ENCODE measurements at places on chromosomes 1 and 21. TPM values are rescaled to one million over a fixed set of nuclear protein-coding genes. Genes with fewer than 3 reads are reported as not detected.

Gene RXRG
- not detected for total RNA-seq

- no peak for DNase-seq
These were observed 33.9 kb upstream of the PDC start for GRCh38 chr1:186494832-186495271.

DNA sequence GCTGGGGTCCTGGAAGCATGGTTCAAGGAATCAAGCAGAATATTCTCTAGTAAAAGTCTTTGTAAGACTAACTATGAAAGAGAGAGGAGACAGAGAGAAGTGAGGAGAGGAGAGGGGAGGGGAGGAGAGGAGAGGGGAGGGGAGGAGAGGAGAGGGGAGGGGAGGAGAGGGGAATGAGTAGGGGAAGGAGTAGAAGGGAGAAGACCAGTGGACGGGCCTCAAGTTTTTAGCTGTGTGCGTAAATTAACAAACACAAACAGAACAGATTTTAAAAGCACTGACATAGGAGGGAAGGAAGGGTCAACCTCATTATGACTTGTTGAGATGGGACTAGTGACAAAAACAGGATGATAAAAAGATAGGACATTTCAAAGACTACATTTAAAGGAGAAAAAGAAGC, 62.8 kb downstream of the ST3GAL3 start:
- DNase-seq = no peak

DNA sequence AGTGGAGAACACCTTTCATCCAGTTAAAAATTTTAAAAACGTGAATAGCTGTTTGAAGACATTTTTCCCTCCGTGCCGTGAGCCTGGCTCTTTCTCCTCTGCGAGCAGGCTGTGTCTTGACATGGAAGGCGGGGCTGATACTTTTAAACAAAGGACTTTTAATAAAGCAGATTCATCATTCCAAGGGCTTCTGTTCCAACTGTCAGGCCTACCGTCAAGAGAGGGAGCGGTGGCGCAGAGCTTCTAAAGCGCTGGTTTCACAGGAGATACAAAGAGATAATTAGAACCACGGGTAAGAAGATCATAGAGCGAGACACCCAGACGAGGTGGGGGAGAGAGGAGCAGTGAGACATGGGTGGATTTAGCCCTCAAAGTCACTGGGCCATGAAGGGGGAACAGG, 247.4 kb upstream of the C1orf174 start:
- DNase-seq = no peak

GRCh38 chr1:151583796-151584195, 28.1 kb upstream of the SNX27 start:
- DNase-seq = no peak

DNA sequence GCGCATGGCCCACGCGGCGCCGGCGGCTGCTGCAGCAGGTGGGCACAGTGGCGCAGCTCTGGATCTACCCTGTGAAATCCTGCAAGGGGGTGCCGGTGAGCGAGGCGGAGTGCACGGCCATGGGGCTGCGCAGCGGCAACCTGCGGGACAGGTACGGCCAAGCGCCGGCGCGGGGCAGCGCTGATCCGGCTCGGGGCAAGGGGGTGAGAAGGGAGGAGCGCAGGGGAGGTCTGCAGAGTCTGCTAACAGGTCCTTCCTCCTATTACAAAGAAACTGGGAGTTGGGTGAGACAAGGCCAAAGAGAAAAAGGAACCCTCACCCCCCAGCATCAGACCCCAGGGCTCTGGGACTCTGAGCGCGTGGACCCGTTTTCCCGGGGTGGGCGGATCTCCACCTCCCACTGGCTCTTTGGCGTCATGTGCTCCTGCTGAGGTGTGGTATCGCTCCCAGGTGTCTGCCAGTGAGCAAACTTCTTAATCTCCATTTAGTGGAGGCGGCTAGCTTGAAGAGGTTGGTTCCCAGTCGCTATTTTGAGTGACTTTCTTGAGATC, 431 bp downstream of the MTARC1 start:
- no peak for DNase-seq

Gene TFF2
- total RNA-seq = not detected

Gene WLS
- total RNA-seq = not detected

DNA sequence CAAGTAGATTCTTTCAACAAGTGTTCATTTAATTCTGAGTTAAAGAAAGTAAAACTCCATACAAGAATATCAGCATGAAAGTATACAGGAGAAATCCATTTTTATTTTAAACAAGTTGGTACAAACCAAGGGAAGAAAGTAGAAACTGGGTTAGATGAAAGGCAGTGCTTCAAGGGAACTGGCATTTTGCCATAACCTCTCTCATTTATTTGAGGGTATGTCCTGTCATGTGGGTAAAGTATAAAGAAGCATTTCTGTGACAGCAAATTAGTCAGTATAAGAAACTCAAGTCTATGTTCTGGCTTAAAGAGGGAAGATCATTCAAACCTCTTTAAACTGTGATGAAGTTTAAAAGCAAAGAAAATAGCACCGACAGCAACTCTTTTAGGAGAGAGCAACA, 32.0 kb downstream of the OLFM3 start:
- no peak for DNase-seq

GRCh38 chr1:223087291-223088255, 55.5 kb downstream of the TLR5 start:
- no peak for DNase-seq

Gene ZFP69B
- total RNA-seq = 3.6 TPM

DNA sequence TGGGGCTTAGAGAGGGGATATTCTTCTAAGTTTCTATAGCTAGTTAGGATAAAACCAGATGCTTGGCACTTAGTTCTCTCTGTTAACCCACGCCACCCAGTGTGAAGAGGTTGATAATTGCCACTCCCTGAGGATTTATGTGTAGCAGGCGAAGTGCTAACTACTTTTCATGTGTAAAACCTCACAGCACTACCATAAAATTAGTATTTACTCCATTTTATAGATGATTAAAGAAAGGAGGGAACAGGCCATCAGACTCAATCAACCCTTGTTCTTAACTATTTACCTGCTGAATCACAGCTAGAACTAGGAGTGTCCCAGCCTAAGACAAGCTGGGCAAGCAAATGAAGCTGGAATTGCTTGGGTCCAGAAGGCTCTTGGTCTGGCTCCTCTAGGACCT, 8.9 kb downstream of the LIN28A start:
- no peak for DNase-seq

Gene MROH9
- not detected for total RNA-seq

Gene GSTM1
- 31.5 TPM for total RNA-seq

DNA sequence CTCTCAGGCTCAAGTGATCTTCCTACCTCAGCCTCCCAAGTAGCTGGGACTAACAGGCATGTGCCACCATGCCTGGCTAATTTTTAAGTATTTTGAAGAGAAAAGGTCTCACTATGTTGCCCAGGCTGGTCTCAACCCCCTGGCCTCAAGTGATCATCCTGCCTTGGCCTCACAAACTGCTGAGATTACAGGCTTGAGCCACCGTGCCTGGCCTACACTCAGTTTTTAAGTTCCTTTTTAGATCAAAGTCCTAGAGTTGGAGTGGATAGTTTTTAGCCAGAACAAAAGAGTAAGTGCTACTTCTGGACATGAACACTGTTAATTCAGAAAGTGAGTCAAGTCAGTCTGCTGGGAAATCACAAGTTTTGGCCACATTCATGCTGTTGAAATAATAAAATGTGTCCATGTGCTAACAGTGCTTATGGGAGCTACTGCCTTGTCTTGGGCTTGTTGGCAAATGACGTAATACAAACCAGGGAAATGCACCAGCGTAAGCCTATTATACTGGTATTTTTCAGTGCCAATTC, 84.2 kb downstream of the NDUFS5 start:
- no peak for DNase-seq

Gene SGIP1
- not detected for total RNA-seq

DNA sequence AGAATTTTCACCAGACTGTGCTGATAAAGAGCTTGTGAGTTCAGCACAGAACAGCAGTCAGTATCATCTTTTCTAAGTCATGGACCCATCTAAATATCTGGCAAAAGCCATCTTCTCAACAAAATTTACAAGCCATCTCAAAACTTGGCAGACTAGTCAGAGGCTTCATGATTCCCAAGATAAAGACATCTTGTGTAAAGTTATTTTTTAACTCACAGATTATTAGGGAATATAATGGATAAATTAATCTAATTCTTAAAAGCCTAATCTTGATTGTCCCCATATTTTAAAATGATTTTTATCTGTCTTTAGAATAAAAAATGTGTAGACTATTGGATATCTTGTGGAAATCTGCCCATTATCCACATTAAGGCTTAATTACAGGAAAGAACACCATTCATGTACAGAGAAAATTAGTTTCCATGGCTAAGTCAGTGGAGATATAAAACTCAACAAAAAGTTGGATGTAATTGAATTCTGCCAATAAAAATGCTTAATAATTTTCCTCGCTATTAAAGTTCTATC, 159.8 kb downstream of the ZP4 start:
- DNase-seq = no peak

- peak; percentile 34 for DNase-seq
These were observed 19.2 kb downstream of the CRCT1 start for GRCh38 chr1:152533327-152533938.

DNA sequence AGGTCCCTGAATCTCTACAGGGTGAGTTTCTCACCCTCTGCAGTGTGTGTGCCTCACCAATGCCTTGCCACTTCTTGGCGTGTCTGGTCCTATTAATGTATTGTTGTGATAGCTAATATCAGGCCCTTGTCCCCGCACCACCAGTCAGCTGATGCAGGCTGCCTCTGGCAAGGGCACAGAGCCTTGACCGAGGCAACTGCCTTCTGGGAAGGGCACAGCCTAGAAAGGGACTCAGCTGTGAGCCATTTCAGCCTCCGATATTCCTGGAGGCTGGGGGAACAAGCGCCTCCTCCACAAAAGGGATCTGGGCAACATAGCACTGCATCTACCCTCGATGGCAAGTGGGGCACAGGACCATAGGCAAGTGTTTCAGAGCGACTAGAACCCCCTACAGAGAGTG, 27.0 kb downstream of the IL10RB start:
- no peak for DNase-seq

DNA sequence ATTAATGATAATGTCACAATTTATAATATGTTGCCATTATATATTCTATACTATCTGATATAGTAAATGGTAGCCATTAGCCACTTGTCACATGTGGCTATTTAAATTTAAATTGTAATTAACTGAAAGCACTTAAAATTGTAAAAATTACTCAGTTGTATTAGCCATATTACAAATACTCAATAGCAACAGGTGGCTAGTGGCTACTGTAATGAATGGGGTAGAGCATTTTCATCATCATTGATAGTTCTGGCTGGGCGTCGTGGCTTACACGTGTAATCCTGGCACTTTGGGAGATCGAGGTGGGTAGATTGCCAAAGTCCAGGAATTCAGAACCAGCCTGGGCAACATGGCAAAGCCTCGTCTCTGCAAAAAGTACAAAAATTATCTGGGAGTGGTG, 16.5 kb downstream of the ZBTB37 start:
- no peak for DNase-seq

Gene SH3BGR
- 1.1 TPM for total RNA-seq

DNA sequence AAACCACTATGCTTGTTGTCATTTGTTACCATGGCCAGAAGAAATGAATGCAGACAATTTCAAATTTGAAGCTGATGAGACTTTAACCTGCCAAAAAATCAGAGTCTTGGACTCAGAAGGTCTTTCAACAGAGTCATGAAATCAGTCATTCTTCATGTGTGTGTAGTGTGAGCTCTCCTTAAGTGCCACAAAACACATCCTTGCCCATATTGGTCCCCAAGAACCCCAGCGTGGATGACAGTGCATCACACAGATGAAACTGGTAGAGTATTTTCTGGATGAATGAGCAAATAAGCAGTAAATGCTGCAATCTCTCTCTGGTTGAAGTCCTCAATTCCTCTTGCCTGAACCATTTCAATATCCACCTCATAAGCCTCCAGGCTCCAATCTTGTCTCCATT, 28.7 kb upstream of the ETS2 start:
- no peak for DNase-seq

Gene GBP7
- total RNA-seq = 0.26 TPM

Gene FCRL1
- total RNA-seq = not detected

DNA sequence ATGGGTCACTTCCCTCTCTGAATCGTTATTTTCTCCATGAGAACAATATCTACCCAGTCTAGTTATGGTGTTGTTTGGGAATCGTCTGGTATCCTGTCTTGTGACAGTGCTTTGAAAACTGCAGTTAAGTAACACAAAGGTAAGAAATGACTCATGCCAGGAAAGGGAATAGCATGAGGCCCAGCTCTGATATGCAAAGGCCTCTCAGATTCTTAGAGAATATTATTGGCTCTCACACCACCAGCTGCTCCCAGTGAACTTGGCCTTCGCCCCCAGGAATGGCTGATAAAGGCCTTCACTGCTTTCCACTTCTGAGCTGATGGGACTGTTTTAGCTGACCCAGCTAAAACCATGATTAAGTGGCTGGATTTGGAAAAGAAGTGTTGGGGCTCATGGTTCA, 27.1 kb downstream of the NEK2 start:
- DNase-seq = no peak

- no peak for DNase-seq
These were observed 162.7 kb downstream of the HMCN1 start for GRCh38 chr1:185896863-185897262.

Gene ZNF593OS
- not detected for total RNA-seq

DNA sequence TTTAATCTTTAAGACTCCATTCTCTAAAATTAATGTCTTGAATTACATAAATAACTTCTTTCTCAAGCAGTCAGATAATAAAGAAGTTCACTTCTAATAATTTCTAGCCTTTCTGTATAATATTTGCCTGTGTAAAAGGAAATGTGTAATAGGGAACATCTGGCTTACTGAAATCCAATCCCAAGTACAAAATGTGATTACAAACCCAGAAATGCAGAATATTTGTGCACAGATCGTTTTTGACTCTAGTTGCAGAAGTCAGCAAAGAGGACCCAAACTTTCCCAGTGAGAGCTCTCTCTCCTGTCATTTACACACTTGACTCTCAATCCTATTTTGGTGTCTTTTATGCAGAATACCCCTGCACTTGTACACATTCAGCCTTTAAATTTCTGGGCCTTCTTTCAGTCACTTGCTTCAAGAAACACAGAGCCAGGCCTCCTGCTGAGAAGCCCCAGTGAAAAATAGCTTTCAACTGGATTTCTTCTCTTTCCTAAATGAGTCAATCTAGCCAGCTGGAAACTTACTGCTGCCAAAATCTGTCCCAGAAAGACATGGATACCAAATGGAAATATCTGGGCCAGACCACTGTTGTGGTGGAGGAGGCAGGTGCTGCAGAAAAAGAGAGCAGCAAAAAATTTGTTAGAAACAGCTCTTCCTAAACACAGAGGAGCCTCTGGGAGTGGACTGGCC, 68.5 kb upstream of the ADAM30 start:
- DNase-seq = no peak
